ENCODE measurements at places on chromosomes 3 and 15.
A peak's percentile ranks its signal among the peaks of the same experiment; 100 is the strongest.

DNA sequence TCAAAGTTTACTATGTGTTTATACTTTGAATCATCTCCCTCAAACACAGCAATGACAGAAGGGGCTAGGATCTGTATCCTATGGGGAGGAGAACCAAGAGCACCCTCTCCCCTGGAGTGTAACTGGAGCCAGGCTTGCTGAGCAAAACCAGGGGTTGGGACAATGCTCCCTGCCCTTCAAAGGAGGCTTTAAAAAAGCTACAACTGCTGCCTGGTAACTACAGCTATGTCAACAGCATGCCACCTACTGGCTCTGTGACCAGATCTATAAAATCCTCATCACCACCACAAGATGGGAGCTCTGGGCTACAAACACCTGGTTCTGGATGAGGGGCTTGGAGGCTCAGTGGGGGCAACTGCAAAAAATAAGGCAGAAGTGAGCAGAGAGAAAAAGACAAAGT is 61.9 kb downstream of the ANO10 start:
- no peak for DNase-seq

GRCh38 chr3:152922554-152922953 is 87.6 kb downstream of the P2RY1 start:
- no peak for DNase-seq

DNA sequence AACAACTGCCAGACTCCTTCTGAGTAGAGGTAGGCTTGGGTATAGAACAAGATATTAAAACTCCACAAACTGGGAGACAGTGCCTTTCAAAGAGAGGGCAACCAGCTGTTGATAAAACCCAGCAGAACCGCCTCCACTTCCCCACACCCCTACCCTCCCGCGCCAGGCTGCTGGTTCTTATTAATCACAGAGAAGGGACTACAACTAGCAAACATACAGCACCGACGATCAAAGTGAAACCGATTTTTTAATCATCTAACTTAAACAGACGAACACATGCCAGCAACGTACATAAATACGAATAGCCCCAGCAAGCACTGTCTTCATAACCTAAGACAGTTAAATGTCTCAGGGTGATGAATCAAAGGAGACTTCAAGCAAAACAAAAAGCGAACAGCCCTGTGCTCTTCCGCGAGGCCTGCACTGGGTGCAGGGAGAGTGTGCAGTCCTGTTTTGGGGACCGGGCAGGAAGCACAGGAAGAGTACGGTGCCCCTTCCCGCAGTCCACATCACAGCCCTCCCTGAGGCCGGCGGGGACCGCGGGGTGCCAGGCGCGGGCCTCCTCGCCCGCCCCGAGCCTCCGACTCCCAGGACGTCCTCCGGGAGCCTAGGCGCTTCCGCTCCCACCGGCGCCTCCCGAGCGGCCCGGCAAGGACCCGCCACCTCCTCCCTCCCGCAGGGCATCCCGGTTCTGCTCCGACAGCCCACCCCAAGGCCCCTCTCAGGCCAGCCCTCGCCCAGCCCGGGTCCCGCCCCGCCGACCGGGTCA is 75.1 kb upstream of the VGLL4 start:
- peak; percentile 67 for DNase-seq

- DNase-seq = peak; percentile 92
Measured at GRCh38 chr15:51982013-51982769, 10.6 kb upstream of the LEO1 start.

- no peak for DNase-seq
Measured at GRCh38 chr3:83807511-83807910, 1151.3 kb upstream of the CADM2 start.

DNA sequence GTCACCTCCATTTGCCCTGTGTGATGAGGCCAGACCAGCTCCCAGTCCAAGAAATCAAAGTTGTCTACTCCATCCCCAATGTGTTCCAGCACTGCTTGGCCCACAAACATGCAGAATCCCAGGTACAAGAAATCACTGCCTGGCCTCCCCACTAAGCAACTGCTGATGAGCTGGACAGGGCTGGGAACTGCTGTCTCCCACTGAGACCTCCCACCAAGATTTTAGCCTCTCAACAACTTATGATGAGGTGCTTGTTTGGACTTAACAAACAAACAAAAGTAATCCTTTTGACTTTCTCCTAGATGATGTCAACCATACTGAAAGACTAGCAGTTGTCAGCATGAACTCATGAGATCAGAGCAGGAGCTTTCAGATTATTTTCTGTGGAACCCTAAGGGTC is 260.1 kb upstream of the UBE2E2 start:
- no peak for DNase-seq

- peak; percentile 47 for DNase-seq
Measured at GRCh38 chr3:182969277-182969676, 11.1 kb downstream of the DCUN1D1 start.

DNA sequence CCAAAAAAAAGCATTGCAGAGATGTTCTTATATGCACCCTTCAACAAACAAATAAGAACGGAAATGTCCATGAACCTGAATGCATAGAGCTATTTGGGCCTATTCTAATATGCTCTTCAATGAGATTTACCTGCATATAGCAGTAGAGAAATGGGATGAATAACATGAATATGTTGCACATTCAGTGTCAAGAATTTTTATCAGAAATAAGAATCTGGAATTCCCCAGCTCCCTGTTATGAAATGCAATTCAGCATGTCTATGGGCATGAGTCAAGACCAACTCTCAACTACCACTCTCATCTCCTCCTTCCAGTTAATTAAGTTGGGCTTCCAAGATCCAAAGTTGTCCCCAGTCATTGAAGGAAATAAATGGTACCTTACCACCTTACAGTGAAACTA is 133.7 kb upstream of the ALCAM start:
- peak; percentile 54 for DNase-seq

- peak; percentile 3 for DNase-seq
Measured at GRCh38 chr3:87084868-87085267, 93.9 kb upstream of the VGLL3 start.

GRCh38 chr3:166029507-166029906 is 192.3 kb upstream of the BCHE start:
- DNase-seq = no peak

DNA sequence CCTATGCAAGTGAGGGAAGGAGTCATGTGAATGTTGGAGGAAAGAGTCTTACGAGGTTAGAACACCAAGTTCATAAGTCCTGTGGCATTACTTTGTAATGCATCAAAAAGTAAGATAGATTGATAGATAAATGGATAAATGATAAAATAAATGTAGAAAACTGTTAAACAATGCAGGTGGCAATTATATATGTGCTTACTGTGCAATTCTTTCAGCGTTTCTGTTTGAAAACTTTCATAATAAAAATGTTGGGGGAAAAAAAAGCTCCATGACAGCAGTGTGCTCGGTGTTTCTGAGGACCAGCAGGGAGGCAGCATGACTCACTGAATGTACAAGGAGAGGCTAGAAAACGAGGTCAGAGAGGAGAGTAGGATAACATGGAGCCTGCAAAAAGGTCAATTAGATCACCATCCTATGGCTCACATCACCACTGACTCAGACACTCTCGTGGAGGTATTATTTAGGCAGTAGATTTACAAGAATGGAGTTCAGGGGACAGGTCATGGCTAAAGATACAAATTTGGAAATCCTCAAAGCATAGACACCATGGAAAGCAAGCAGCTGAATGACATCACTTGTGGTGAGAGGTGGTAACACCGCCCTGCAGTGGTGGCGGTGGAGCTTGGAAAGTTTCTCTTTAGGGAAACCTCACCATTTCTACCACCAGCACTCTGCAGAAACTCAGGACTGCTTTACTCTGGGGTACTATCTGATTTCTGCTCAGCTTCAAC is 219.8 kb downstream of the CTNNB1 start:
- DNase-seq = peak; percentile 72

GRCh38 chr3:158810823-158811724 is 9.2 kb downstream of the MFSD1 start:
- no peak for DNase-seq

- DNase-seq = no peak
Measured at GRCh38 chr3:85525264-85525663, 566.5 kb downstream of the CADM2 start.

GRCh38 chr3:128498127-128498626 is 5.2 kb upstream of the GATA2 start:
- DNase-seq = no peak

GRCh38 chr15:79007066-79007465 is 62.2 kb upstream of the CTSH start:
- DNase-seq = peak; percentile 66

DNA sequence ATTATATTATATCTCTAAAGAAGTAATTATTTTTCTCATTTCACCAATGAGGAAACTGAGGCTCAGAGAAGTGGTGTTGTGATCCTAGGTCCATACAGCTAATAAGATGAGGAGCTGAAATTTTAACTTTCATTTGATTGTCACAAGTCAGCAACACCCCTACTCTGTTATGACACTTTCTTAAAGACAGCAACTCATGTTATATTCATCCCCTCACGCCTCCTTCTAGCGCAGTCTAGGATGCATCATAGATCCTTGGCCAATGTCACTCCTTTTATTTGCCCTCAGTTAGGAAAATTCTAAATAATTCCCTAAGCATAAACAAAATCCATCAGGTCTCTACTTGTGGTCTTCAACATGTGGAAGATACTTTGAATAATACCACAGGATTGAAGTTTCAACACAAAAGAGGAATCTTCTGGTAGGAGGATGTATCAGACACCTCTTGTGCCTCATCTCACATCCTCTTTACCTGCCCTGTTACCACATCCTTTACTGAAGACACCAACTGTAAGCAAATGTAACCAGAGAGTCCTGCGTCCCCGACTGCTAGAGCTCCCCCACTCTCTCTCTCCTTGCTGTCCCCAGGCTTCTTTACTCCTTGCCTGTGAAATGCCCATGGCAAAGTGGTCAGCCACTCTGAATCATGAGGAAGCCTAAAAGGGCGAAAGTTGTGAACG is 53.7 kb downstream of the TRIM42 start:
- no peak for DNase-seq

GRCh38 chr3:150238995-150239619 is 169.0 kb upstream of the TSC22D2 start:
- DNase-seq = no peak

GRCh38 chr3:84789961-84790360 is 168.8 kb upstream of the CADM2 start:
- no peak for DNase-seq

GRCh38 chr15:84572231-84572630 is 28.6 kb upstream of the ZSCAN2 start:
- DNase-seq = no peak

- DNase-seq = peak; percentile 16
Measured at GRCh38 chr3:157469561-157470294, 33.1 kb downstream of the PTX3 start.

GRCh38 chr15:68434021-68434420 is 2.1 kb upstream of the ITGA11 start:
- no peak for DNase-seq

DNA sequence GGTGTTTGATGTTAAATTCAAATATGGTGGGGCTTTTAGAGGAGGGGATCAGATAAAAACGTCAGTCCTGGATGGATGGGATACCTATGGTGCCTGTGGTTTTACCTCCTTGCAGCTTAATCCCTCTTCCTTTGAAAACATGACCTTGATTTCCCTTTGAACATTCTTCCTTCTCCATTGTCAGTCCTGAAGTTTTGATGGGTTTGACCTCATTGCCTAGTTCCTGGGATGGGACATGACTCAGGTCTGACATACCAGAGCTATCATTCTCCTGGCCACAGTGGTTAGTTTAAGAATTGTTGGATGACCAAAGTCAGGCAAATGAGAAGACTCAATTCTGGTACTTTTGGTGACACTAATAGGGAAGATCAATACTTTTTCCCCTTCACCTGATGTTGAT is 87.2 kb downstream of the PRICKLE2 start:
- no peak for DNase-seq

- DNase-seq = no peak
Measured at GRCh38 chr15:67641453-67641852, 99.0 kb downstream of the MAP2K5 start.

DNA sequence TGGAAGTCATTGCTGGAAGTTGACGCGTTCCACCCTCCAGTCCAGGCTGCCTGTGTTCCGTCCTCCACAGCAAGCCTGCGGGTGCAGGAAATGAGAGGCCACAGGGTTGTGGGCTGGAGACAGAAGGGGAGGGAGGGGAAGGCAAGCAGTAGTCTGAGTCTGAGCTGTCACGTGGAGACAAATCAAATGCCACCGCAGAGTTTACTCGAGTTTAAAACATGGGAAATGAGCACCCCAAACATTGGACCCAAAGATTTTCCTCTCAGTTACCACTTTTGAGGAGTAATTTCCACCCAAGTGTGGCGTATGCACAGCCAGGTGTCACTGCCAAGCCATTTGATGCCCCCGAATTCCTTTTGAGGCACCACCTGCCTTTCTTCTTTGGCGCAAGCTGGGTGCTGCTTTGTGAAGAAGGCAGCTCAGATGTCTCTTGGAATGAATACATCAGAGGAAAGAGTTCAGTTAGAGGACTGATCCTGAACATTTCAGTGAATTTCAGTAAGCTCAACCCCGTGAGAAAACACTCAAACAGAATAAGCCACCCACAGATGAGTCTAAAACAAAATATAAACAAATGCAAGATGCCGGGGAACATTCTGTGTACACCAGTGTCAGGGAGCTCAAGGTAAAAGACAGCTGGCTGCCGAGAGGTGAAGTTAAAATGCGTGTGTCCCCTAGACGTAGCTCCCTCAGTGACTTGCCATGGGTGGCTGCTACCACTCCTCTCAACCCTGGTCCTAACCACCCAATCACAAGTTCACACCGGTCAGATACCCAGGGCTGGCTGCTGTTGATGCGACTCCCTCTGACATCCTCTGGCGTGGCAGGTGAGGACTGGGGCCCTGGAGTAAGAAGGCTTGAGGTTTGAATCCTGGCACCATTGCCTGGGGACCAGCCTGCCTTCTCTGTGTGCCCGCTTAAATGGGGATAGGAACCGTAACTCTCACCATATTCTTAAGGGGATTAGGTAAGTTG is 203.8 kb downstream of the UACA start:
- peak; percentile 61 for DNase-seq

DNA sequence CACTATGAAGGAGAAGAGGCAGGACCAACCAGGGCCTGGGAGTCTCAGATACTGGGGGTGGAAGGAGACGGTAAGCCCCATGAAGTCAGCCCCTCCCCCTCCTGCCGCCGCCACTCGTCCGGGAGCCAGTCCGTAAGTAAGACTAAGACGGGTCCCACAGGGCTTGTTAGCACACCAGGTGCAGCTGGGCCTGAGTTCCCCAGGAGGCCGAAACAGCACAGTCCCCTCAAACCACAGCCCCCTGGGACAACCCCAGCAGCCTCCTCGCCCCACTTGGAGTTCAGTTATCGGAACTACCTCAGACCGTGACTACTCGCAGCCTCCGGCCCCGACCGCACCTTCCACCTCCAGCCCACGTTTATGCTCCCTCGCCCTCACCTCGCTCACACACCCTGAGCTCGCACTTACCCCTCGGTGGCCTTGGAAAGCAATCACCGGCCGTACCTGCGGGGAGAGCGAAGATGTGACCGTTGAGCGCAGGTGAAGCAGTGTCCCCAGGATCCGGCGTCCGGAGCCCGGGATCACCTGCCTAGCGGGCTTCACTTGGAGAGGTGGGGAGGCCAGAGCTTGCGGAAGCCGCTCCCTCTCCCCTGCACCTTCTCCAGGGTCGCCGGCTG is 557 bp downstream of the ELL3 start:
- no peak for DNase-seq

GRCh38 chr15:28273873-28274610 is 47.9 kb downstream of the HERC2 start:
- DNase-seq = no peak

- no peak for DNase-seq
Measured at GRCh38 chr3:180290300-180290699, 253.6 kb upstream of the PEX5L start.

- DNase-seq = peak; percentile 43
Measured at GRCh38 chr3:62184559-62184958, 188.8 kb downstream of the FEZF2 start.

All from cardiac fibroblast (primary cell).